ENCODE measurements at places on chromosomes 16 and 17. TPM values are rescaled to one million over a fixed set of nuclear protein-coding genes. Genes with fewer than 3 reads are reported as not detected.

DNA sequence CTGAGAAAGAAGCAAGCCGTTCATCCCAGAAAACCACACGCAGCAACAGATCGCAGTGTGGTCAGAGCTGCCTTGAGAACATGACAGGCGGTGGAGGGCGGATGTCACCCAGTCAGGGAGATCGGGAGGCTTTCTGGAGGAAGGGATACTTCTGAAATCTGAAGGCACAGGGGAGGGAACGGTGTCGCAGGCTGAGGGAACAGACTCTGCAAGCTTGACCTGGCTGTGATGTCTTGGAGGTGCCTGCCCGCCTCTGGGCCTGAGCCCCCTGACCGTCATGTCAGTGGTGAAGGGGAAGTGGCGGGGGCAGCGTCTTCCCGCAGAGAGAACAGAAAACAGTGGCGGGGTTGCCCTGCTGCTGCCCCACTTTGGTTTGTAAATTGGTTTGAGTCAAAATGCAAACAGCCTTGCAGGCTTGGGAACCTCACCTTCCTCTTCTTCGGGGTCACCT lies 8.1 kb upstream of the ATP2A3 start:
- H3K36me3 ChIP-seq: peaks cover 9% of the 10 kb centered on the region
- DNase-seq: no peak
- peaks cover 6% of the 10 kb centered on the region for H3K27me3 ChIP-seq
- H3K27ac ChIP-seq: no peak overlapping the region
- H3K4me3 ChIP-seq: no peak overlapping the region
- peaks cover 6% of the 10 kb centered on the region for H3K4me1 ChIP-seq

DNA sequence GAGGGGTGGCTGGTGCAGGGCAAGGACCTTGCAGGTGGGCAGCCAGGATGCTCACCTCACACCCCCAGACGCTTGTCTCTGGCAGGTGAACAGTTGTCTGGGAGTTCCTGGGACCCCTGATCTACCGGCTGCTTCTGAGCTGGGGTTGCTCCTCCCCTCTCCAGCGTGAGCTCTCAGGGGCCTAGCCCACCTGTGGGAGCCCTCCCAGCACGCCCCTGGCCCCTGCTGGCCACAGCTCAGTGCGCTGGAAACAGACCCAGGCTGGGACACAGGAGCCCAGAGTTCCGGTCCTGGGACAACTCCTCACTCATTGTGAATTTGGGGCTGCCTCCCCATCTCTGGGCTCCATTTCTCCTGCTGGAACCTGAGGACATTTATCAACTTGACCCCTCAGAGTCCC lies 30.3 kb downstream of the ARHGAP23 start:
- no peaks in the 10 kb centered on the region for H3K36me3 ChIP-seq
- DNase-seq: no peak
- peaks cover 9% of the 10 kb centered on the region for H3K27me3 ChIP-seq

Gene SLC16A13
- total RNA-seq: 2.9 TPM

DNA sequence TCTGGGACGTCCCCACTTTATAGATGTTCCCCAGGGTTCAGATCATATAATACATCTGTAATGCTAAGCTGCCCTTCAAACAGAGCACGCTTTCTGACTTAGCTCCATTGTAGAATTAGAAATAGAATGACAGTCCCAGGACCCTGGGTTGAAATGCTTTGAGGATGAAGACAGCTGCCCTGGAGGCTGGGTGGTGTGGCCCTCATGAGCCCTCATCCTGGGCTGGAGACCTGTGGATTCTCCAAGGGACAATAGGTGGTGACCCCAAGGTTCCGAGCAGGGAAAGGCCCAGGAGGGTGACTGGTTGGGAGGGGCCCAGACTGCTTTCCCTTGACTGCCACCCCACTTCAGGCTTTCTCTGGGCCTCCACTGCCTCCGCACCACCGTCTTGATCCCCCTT lies 59.0 kb downstream of the CRISPLD2 start:
- DNase-seq: no peak
- H3K27ac ChIP-seq: no peak overlapping the region
- H3K36me3 ChIP-seq: peaks cover 15% of the 10 kb centered on the region

DNA sequence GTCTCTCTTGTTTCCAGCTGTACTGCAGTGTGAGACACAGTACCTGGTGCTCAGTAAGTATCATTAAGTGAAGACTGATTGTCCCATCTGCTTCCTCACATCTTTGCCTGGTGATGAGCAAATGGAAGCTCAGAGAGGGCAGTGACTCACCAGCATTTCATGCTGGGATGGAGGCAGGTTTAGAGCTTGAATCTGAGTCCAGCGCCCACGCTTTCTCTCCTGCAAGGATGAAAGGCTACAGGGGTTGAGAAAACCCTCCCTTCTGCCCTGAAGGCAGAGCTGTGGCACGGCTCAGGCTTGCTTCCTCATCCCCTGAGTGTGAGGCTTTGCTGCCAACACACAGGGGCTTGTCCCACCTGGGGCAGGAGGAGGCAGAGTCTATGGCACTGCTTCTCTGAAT lies 1.5 kb upstream of the RNF112 start:
- peaks cover 7% of the 10 kb centered on the region for H3K27me3 ChIP-seq
- H3K36me3 ChIP-seq: no peaks in the 10 kb centered on the region
- H3K4me1 ChIP-seq: peaks cover 19% of the 10 kb centered on the region
- no peak overlapping the region for H3K4me3 ChIP-seq
- DNase-seq: no peak

Data from glutamatergic neuron (in vitro differentiated cells).